ENCODE measurements at places on chromosomes 11 and 22. TPM values are rescaled to one million over a fixed set of nuclear protein-coding genes. Genes with fewer than 3 reads are reported as not detected.

Gene RBMXL2
- total RNA-seq, result not detected

Gene RASGRP2
- total RNA-seq, result 54.2 TPM

Gene KRTAP5-8
- not detected for total RNA-seq

Gene PANX2
- 4.8 TPM for total RNA-seq

Gene ARHGAP20
- total RNA-seq, result 27.2 TPM

Gene OR52A1
- not detected for total RNA-seq

Measured in diencephalon (tissue), 1 donor.